ENCODE measurements at places on chromosomes 1 and 21.

DNA sequence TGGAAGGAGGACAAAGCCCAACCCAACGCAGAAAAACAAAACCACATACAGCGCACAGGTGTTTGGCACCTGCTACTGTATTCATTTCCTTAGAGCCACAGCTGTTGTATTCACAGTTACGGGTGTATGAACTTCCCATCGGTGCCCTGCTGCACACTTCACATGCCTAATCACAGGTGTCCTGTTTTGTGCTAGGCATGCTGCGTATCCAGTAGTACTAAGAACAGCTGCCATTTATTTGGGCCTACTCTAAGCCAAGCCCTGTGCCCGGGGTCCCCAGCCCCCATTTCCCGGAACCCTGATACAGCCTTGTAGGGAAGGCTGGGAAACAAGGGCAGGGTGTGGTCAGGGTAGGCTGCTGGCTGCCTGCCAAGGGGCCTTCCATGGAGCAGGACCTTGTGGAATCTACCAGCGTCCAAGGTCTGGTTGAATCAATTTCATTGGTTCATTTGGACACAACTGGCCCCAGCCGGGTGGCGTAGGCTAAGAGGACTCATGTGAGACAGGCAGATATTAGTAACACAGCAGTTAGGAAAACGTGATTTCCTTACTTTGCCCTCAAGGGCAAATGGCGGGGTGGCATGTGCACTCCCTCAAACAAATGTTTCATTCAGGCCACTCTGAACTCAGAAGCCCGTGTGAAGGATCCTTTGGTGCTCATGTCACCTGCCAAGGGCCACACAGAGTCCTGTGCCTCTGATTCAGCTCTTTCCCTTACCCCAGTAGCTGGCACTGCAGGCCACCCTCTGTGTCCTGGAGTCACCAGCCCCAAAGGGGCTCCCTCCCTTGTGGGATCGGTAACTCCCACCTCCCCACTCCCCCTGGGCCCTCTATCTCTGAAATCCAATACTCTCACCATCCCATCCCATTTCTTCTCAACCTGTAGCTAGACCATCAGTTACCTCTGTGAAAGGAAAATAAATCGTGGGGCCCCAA lies 986 bp upstream of the RNF186 start:
- DNase-seq: no peak

DNA sequence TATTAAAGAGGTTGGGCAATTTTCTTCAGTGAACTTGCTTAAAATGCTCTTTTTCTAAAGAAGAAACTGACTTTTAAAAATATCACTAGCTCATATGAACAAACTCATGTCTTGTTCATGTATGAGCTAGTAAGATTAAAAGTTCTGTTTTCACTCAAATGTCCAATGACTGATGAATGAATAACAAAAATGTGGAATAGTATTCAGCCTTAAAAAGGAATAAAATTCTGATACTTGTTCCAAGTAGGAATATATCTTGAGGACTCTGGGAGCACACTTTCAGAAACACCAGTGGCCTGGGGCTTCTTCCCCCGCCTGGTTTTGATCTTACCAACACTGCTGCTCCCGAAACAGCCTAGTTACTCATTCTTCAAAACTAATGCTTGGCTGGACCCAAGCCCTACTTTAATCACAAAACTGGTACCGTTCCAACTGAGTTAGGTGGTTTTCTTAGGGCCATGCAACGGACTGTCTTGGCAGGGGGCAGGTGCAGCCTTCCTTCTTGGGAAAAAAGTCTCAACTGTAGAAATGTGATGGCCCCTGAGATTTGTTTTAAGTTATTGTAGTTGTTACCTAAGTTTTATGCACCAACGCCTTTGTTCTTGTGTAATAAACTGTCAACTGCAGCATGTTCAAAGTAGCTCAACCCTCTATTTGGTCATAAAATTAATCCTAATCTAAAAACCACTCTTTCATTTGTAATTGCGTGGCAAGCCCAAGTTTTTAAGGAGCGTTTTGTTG lies 116.0 kb downstream of the ETS2 start:
- DNase-seq: no peak

GRCh38 chr1:195831789-195832188 lies 776.5 kb downstream of the KCNT2 start:
- DNase-seq: no peak

DNA sequence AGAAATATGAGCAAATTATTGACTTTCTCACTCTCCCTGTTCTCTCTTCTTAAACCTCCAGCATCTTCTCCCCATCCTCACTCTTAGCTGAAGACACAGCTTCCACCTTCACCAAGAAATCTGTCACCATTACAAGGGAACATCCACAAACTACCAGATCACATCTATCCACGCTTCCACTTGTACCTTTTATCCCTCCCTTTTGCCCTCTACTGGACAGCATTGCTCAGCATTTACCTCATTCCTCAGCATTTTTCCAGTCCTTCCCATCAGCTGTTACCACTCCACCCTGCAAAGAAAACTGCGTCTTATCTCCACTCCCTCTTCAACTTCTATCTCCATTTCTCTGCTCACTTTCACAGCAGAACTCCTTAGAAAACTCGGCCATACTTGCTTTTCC lies 42.6 kb downstream of the KCNJ6 start:
- no peak for DNase-seq

DNA sequence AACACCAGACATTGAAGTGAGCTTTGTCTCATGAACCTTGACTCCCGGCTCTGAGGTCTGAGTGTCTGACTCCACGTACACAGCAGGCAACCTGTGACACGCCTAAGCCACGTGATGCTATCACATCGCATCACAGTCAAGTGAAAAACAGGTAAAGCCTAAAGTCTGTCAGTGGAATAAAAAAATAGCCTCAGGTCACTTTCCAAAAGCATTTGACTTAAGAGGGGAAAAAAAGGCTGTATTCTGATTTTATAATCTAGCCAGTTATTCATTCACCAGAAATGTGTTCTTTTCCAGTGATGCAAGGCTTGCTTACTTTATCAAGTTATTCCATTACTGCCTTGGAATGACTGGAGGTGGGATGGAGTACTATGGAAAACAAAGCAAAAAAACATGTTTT lies 163.2 kb upstream of the HMCN1 start:
- DNase-seq: no peak

DNA sequence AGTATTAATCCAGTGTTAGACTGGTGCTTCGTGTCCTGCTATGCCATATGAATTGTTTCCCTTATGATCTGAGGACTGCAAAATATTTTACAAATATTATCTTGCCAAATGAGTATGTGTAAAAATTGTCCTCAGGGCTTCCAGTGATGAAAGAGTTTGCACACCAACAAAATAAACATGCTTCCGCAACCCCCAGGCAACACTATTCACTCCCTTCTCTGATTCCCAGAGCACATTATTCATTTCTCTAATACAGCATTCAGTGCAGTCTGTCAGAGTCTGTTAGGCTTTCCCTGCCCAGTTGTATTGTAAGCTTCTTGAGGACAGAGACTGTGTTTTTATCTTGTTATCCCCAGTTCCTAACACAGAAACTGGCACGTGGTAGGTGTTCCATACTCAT lies 409.9 kb upstream of the C1orf87 start:
- no peak for DNase-seq

- no peak for DNase-seq
Measured at GRCh38 chr1:152048416-152049009, 11.7 kb upstream of the S100A11 start.

- no peak for DNase-seq
Measured at GRCh38 chr1:169250795-169251194, 116.8 kb downstream of the NME7 start.

- no peak for DNase-seq
Measured at GRCh38 chr1:24609949-24610517, 33.1 kb upstream of the SRRM1 start.

- DNase-seq: no peak
Measured at GRCh38 chr1:223802602-223803001, 43.1 kb downstream of the TP53BP2 start.

- no peak for DNase-seq
Measured at GRCh38 chr1:96208428-96208827, 513.2 kb upstream of the PTBP2 start.

- DNase-seq: no peak
Measured at GRCh38 chr1:71231751-71232150, 150.9 kb upstream of the ZRANB2 start.

DNA sequence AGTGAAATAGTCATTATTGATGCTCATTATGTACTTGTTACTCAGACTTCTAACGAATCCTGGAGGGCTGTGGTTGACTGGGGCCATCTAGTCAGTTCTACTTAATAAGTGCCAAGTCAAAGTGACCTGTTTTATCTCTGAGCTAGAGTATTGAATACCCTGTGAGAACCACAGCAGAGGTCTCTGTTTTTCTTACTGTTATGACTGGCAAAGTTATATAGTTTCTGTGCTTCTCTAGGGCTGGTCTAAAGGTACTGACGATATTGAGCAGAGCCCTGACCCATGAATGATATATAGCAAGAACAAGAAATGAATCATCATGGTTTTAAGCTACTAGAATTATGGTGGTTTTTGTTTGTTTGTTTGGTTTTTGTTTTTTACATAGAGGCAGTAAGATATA lies 555.8 kb downstream of the PLA2G4A start:
- no peak for DNase-seq

DNA sequence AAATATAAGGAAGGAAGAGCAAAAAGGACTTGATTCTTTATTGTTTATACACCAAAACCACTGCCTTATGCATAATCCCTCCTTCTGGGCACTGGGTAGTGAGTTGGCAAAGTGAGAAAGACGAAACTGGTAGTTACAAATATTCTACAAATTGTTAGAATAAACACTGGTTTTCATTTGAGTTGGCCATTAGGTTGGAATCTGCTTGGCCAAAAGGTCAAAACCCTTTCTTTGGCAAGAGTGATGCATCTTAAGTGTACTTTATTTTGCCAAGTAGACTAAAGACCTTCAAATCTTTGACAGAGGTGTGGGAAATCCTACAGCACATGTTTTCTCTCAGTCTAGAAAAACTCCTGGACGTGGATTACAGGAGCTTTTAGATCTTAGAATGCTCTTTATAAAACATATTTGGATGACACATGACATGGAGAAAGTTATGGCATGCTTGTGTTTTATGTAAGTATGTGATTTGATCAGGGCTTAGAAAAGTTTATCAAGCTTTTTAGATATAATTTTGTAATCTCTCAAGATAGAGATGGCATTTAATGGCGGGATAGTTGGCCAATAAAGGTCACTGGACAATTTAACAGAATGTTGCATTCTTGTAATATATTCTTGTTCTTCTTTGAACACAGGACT lies 120.9 kb downstream of the ROR1 start:
- no peak for DNase-seq

DNA sequence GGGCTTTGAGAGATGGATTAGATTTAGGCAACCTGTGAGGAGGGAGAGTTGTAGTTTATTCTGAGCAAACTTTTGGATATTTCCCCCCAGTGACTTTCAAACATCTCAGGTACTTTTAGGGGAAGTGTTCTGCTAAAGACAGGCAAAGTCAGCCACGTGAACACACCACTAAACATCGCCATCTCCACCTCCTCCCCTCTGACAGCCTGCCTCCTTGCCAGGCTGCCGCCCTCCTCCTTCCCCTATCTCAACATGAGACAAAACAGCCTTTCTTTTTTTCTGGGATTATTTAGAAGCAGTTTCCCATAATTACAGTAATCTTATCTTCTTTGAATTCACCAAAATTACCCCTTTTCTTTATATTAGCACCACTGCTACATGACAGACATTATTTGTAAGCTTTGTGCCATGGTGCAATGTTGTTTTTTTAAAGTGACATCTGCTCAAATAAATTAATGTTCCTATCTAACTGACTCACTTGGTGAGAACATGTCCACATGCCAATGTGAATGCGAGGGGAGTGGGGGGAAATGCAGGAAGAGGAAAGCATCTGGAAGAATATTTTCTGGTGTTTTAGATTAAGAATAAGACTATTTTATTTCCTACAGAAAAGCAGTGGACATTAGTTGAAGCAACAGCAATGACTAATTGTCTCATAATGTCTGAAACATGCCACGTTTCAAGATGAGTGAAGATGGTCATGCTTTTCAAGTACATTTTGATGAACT lies 147.8 kb upstream of the ATP1B1 start:
- DNase-seq: no peak

DNA sequence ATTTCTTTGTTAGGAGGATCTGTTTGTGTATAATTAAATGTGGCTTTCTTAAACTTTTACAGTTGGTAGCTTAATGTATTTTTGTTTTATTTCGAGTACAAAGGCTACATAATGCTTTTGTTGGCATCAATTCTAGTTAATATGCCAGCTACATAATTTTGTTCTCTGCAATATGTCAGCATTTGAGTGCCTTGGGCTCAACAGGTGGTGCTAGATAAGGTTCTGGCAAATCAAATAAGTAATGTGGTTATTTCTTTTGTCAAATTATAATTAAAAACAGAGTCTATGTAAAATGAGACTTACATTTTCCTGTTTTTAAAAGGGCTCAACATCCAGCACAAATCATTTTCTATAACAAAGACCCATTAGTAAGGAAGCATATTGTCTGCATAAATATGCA lies 410.6 kb upstream of the NR5A2 start:
- no peak for DNase-seq

GRCh38 chr1:203476216-203476814 lies 709 bp downstream of the PRELP start:
- DNase-seq: no peak

DNA sequence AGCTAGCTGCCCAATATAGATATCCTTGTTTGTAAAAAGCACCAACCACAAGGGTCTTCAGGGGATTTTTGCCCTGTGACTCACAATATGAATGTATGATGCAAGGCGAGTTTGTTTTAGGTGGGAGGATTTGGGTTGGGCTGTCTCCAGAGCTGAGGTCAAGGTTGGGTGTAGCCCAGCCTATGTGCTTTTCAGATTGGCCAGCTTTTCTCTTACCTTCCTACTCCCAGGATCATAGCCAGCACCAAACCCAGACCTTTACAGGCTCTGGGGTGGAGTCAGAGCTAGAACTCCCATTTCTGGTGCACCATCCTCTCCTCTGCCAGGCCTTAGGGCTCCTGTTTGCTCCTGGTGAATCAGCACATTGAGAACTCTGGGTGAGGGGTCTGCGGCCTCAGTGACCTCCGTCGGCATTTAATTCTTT lies 55.6 kb upstream of the GCLM start:
- DNase-seq: no peak

DNA sequence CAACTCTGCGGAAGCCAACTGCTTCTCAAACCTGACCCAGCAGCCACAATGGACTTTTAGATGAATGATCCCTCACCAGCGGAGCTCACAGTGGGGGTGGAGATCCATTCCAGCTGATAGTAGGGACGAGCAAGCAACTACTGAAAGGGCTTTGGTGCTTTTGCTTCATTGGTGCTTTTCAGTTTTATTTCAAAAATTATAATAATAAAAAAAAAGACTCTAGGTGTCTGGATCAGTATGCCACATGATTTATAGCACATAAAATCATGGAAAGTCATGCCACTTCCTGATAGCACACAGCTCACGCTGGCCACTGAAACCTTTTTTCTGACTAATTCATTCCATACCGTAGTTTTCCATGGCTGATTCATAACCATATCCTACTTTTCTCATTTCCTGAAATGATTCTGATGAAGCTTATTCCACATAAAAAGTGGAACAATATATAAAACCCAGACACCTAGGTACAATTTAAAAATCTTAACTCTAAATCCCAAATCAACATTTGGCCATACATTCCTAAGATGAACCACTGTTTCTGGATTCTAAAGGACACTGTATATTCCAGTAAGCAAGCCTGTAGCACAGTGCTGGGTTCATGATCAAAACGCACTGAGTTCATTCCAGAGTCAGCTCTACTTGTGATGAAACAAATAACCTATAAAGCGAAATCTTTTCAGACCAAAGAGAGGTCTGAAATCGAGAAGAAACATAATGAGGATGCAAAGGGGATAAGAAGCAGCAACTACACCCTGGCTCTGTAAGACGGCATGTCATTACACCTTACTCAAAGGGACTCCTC lies 41.3 kb upstream of the KCNE1 start:
- DNase-seq: no peak

All from WERI-Rb-1 (cell line).